Erythroblast (primary cell): ENCODE measurements at places on chromosomes 13 and 19.

DNA sequence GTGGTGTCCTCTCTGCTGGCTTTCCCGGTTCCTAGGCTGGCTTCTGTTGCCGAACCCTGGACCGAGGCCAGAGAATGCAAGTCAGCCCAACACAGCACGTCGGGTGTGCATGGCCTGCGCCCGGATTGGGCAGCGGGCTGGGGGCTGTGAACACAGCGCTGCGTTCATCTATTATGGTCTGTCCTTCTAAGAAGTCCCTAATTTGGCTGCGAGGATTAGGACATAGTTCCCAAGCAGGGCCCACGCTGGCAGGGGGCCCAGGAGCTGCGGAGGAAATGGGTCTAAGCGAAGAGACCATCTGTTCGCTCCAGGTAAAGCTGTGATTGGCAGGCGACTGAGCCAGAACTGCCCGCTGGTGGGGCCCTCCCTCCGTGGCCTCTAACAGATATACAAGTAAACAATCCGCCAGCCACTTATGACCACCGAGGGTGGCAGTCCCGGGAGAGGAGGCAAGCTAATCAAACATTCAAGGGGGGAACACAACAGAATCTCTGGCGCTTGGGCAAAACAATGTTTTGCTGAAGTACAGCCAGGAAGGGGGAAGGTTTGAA, 6.0 kb downstream of the SYCE2 start:
- DNase-seq: no peak

GRCh38 chr19:41706741-41707501, 1.5 kb upstream of the CEACAM5 start:
- DNase-seq: peak; percentile 78

DNA sequence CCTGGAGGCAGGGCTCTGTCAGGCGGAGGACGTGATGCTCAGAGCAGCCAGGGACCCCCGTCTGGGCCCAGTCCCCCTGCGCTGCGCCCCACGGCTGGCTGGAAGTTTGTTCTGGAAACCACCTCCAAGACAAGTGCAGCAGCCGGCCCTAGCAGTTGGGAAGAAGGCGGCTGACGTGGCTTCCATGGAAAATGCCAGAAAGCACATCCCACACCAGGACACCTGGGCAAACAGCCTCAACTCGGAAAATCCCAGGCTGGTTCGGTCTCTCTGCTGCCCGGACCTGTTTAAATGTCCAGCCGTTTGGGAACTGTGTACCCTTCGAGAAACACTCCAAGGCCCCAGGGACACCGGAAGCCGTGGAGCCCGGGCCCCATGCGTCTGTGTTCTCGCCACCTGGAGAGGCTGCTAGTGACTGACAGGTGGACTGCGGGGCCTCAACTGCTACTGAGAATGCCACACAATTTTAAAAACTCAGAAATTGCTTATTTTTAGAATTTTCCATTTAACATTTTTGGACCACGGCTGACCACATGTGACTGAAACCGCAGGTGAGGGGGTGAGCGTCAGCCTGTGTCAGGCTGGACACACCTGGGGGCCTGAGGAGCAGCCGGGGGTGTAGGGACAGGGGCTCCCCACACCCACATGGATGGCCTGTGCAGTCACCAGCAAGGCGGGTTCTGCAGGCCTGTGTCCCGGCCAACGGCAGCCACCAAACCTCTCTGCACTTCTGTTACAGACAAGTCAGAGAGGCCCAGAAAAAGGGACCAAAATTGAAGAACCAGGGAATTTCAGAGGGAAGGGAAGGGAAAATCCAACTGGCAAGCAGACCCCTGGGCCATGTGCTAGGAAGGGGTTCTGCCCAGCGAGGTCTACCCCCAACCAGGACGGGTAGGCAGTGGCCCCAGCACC, 31.7 kb downstream of the RASA3 start:
- no peak for DNase-seq

GRCh38 chr13:45179428-45179827, 21.4 kb downstream of the KCTD4 start:
- DNase-seq: no peak

GRCh38 chr13:40895227-40896184, 106.1 kb downstream of the SLC25A15 start:
- DNase-seq: peak; percentile 34

- DNase-seq: no peak
Observed at GRCh38 chr13:26853323-26853722, 92.7 kb upstream of the GPR12 start.

- peak; percentile 72 for DNase-seq
Observed at GRCh38 chr13:77779552-77780272, 82.2 kb downstream of the SLAIN1 start.

GRCh38 chr19:18453269-18454024, 15.5 kb upstream of the ISYNA1 start:
- no peak for DNase-seq

DNA sequence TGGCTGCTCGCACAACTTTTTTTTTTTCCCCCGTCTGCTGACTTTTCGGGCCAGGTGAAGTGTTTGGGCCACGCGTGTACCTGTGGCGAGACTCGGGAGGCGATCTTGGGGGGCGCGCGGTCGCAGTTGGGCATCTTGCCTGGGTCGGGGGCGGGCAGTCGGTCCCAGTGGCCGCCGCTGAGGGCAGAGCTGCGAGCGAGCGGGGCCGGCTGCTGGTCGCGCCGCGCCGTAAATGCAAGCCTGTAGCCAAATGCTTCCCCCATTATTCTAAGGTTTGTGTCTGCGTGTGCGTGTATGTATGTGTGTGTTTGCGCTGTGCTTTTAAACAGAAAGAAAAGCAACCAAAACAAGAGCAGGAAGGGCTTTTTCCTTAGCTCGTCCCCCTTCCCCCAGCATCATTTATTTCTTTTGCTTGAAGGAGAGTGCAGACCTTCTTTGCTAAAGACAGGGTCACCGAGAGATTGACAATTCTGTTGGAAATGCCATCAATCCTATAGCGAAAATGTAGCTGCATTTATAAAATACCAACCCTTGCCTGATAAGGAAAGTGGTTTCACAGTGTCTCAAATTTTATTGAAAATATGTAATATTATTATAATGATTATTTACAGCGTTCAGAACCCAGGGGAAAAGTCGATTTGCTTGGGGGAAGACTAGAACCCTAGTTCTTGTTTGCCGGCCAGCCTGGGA, 143.2 kb upstream of the ZNF536 start:
- no peak for DNase-seq

GRCh38 chr13:21018220-21018619, 43.2 kb downstream of the LATS2 start:
- DNase-seq: no peak

- no peak for DNase-seq
Observed at GRCh38 chr13:53357582-53357981, 329.0 kb downstream of the OLFM4 start.

GRCh38 chr19:13400296-13400695, 106.0 kb downstream of the CACNA1A start:
- no peak for DNase-seq

- DNase-seq: no peak
Observed at GRCh38 chr19:10252707-10253106, 693 bp downstream of the MRPL4 start.

GRCh38 chr19:47637550-47637949, 28.6 kb downstream of the BICRA start:
- DNase-seq: no peak

- no peak for DNase-seq
Observed at GRCh38 chr13:31442571-31442970, 242.8 kb downstream of the B3GLCT start.

DNA sequence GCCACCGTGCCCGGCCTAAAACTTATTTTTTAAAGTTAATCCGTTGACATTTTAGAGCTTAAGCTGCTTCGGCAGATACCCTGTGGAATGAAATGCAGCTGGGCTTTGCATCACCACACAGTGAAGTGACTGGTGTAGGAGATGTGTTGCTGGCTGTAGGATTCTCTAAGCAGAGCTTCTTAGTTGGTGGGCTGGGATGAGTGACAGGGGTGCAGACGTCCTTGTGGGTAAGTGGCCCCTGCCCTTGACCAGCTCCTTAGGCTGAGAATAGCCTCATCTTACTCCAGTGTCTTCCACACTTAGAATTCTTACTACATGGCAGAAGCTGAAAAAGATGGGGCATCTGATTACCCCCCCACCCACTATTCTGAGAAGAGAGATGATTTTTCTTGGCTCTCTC, 11.6 kb downstream of the GATAD2A start:
- no peak for DNase-seq

DNA sequence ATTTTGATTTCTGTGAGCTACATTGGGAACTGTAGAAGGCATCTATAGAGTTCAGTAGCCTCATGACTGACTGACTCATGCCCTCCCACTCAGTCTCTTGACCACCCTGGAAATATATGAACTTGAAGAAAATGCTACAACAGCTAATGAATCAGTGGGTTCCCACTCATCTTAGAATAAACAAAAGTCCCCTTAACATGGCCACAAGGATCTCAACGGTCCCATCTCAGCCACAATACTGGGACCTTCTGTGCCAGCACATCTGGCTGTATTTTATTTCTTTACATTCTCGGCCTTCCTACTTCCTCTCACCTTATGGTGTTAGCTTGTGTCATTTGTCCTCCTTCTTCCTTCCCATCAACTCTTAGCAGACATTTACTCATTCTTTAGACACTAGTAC, 619.8 kb downstream of the DCT start:
- DNase-seq: no peak

DNA sequence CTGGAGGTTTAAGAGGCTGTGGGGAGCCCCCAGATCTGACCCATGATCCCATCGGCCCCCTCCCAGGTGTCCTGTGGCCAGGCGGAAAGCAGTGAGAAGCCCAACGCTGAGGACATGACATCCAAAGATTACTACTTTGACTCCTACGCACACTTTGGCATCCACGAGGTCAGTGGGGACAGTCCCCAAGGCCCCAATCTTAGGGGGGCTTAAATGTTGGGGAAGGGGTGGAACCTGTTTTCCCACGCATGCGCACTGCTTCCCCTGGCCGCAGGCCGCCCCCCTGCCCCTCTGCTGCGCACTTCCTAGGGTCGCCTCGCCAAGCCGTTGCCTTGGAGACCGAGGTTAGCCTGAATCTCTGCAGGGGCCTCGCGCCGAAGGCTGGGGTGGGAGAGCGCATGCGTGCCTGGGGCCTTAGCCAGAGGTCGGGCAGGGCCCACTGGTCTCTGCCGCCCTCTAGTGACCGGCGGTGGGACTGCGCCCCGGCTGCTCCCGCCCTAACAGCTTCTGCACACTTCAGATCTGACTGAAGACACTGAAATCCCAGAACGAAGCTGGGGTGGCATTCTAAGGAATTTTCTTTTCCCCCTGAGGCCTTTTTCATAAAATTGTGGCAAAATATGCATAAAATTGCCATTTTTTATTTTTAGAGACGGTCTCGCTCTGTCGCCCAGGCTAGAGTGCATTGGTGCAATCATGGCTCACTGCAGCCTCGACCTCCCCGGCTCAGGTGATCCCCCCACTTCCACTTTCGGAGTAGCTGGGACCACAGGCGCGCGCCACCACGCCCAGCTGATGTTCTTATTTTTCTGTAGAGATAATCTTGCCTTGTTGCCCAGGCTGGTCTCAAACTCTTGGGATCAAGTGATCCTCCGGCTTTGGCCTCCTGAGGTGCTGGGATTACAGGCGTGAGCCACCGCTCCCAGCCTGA, 3.6 kb downstream of the PRMT1 start:
- DNase-seq: peak; percentile 95

DNA sequence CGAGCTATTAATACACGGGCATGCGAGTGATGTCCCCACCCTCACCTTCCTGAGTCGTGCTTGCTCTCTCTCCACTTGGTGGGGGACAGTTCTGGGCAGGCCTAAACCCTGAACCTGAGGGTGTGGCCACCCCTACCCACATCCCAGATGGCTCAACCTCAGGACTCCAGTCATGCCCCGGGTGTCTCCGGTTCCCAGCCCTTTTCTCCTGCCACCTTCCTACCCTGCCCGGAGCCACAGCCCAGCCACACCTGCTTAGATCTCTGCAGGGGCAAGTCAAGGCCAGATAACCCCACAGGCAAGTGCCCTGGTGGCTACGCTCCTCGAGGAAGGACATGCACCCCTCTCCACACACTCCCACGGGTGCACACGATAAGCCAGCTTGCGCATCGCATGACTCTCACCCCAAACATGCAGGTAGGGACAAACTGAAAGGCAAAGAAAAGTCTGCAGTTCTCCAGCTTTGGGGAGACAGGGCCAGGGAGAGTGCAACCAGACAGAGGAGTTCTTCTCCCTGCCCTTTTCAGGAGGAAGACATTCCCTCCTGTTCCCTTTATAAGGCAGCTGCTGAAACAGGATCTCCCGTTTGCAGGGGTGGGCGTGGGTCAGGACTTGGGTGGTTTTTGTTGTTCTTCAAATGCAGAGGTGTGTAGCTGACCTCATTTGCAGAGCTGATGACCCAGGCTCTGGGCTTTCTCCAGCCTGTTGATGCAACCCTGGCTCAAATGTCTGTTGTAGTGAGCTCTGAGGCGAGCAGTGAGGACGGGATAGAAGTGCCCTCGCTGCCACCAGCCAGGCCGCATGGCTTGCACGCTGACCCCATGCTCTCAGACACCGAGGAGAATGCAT, 88.6 kb downstream of the DPF1 start:
- DNase-seq: no peak

- no peak for DNase-seq
Observed at GRCh38 chr13:73061876-73062275, 3.1 kb downstream of the KLF5 start.

- DNase-seq: no peak
Observed at GRCh38 chr19:18989316-18989715, 44.0 kb downstream of the SUGP2 start.

- no peak for DNase-seq
Observed at GRCh38 chr19:1264801-1265614, 4.1 kb upstream of the CIRBP start.

GRCh38 chr19:18417250-18418028, 1.8 kb upstream of the SSBP4 start:
- DNase-seq: no peak

DNA sequence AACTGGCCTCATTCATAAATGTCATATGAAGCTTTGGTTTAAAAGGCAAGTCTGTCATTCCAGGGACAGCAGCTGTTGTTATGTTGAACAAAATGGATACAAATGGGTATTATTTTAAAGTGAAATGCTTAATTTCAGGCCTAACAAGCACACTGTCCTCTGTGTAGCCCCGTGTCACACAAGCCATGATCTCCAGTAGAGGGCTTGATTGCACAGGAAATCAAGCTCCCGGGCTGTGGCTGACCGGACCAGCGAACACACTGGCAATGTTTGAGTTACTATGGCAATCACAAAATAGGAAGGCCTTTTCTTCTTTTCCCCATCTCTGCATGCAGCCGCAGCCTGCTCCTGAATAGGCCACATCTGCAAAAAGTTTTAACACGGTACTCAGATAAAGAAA, 64.0 kb upstream of the GSX1 start:
- DNase-seq: peak; percentile 3

GRCh38 chr19:57850553-57851017, 926 bp downstream of the ZNF587 start:
- peak; percentile 52 for DNase-seq

GRCh38 chr13:79435561-79435990, 29.5 kb upstream of the RBM26 start:
- DNase-seq: no peak

DNA sequence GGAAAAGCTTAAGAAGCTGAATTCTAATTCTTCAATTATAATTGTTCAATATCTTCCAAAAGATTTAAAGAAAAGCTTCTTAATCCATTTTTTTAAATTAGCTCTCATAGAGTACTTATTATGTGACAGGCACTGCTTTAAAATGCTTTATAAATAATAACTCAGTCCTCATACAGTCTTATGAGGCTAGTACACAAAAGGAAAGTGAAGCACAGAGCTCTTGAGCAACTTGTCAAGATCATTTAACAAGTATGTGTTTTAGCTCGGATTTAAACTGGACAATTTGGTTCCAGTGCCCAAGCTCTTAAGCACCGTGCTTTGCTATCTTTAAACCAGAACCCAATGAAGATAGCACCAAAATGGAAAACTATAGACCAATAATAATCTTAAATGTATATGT, 106.1 kb downstream of the DHRS12 start:
- DNase-seq: no peak

- DNase-seq: peak; percentile 69
Observed at GRCh38 chr19:41352609-41353465, 885 bp downstream of the TGFB1 start.
